ENCODE measurements at places on chromosomes 6 and 20.

DNA sequence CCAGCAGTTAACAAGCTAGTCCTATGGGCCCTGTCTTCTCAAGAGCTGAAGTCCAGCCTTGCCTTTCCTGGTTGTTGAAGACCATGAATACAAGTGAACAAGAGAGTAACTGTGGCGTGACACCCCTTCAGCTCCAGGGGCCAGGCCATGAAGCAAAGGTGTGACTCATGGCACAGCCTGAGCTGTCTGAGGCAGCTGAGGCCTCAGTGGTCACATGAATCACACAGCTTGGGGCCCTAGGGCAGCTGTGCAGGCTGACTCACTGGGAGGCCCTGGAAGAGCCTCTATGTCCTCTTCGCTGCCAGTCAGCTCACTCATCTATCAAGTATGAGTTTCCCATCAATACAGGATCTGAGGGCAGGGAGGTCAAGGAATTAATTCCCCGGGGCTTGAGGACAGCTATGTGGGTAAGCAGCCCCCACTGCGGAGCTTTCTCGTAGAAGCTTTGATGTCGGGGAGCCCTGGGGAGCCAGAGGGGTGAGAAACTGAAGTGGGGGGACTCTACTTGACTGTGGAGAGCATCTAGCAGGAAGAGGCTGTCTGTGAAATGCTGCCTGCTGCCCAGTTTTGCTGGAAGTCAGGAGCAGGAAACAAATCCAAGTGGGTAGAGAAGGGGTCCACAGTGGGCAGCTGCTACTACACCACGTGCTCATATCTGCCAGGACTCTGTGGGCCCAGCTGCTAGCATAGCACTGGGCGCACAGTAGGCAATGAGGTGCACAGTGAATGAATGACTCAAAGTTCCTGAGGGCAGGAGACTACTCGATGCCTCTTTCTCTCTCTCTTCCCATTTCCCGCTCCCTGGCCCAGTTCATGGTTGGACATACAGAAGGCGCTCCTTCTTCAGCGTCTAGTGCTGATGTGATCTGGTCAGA is 13.7 kb upstream of the FAM83C start:
- DNase-seq, result peak; percentile 33

DNA sequence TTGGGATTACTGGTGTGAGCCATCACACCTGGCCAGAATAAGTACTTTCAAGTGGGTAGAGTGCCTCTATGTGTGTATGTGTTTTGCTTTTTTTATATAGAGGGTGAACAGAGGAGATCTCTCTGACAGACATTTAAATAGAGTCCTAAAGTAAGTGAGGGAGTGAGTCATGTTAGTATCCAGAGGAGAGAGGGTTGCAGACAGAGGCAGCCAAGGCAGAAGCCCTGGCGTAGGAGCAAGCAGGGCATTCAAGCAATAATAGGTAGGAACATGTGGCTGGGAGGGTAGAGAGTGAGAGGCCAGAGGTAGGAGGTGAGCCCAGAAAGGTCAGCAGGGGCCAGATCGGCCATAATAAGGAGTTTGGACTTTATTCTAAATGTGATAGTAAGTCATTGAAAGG is 48.9 kb downstream of the PHF20 start:
- no peak for DNase-seq

DNA sequence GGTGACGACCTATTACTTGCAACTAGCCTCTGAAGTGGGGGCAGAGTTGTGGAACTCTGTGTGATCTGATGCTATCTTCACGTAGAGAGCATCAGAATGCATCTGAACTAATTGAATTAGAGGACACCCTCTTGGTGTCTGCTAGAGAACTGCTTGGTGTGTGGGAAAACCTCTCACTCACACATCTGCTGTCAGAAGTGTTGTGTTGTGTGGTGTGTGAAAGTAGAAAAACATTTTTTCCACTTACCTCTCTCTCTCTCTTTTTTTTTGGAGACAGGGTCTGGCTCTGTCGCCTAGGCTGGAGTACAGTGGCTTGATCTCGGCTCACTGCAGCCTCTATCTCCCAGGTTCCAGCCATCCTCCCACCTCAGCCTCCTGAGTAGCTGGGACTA is 90.0 kb downstream of the CHMP4B start:
- DNase-seq, result no peak

GRCh38 chr20:44540834-44541233 is 19.0 kb upstream of the SERINC3 start:
- no peak for DNase-seq

DNA sequence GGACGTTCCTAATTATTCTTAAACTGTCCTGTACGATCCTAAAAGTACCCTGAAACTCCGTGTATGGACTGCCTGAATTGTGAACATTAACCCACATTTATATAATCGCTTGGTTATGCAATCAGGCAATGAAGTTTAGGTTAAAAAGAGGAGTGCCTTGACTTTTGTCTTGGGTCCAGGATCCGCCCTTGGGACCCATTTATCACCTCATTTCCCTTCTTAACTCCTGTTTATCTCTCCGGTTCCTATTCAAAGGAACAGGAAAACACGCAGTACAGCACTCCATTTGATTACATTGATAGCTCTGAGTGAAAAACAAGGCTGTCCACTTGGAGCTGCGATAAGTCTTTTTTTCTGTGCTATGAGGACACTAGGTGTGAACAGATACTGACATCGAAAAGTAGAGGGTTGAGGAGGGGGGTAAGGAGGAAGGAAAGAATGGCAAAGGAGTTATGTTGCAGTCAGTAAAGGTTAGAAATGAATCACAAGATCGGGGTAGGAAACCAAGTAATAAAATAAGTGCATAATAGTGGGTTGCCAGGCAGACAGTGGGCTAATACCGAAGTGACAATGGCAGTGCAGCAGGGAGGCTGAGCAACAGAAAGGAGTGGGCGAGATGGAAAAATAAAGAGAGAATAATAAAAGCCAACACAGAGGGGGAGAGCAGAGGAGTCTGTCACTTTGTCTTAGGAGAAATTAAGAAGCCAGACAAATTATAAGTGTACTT is 15.9 kb upstream of the PCK1 start:
- DNase-seq, result no peak

GRCh38 chr20:2879146-2879545 is 5.9 kb downstream of the PTPRA start:
- no peak for DNase-seq

DNA sequence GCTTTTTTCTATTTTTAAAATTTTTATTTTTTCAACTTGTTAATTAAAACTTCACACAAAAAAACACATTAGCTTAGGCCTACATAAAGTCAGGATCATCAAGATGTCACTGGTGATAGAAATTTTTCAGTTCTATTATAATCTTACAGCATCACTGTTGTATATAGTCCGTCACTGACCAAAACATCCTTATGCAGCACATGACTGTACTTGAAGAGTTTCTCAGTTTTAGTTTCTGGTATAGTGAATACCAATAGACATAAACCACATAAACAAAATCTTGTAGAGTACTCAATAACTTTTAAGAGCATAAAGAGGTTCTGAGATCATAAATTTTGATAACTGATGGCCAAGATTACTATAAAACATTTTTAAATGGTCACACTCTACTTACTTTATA is 71.8 kb downstream of the ASCC3 start:
- DNase-seq, result no peak

- DNase-seq, result no peak
These were observed 3.8 kb downstream of the EFHC1 start for GRCh38 chr6:52423971-52424381.

DNA sequence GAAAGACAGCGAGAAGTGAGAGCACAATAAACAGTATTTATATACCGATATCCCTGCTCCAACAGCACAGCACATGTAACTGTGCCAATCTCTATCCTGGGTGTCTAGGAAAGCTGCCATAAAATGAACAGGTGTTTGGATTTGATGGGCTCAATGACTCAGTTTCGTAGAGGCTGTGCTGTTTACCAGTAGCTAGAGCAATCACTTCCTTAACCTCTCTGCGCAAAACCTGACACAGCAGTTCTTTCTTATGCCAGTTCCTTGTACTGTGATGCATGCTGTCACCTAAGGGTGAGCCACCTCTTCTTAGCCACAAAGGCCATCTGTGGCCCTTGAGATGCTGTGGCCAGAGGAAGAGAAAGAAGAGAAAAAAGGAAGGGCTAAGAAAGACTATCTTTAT is 59.3 kb downstream of the SHPRH start:
- DNase-seq, result no peak

GRCh38 chr6:72464791-72465691 is 156.8 kb upstream of the KCNQ5 start:
- DNase-seq, result no peak

DNA sequence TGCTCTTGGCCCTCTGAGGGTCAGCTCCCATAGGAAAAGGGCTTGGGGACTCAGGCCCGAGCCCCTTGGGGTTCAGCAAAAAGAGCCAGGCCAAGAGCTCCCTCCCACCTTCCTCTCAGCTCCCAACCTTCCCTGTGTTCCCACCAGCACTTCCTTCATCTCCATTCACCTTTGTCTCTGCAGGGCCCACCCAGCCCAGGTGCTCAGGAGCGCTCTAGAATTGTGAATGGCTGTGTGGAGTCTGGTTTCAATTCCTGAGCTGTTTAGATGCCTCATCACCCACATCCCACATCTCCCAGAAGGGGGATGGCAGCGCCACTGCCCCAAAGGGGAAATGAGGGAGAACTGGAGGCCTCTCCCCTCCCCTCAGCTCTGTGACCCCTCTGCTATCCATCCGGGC is 7.7 kb downstream of the GRM4 start:
- DNase-seq, result no peak

DNA sequence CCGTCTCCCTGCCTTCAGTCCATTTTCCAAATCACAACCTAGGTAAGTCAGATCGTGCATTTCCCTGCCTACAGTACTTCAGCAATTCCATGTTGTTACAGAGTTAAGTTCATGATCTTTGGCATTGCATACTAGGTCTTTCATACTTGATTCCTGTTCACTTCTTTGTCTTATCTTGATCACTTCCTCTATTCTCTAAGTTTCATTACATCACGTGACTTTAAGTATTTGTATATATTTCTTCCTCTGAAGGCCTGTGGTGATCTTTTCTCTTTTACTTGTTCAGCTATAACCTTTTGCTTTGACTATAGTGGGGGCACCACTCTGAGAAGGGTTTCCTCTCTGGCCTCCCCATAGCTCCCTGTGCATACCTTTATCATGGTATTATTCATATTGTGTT is 100.2 kb downstream of the TRMT11 start:
- no peak for DNase-seq

DNA sequence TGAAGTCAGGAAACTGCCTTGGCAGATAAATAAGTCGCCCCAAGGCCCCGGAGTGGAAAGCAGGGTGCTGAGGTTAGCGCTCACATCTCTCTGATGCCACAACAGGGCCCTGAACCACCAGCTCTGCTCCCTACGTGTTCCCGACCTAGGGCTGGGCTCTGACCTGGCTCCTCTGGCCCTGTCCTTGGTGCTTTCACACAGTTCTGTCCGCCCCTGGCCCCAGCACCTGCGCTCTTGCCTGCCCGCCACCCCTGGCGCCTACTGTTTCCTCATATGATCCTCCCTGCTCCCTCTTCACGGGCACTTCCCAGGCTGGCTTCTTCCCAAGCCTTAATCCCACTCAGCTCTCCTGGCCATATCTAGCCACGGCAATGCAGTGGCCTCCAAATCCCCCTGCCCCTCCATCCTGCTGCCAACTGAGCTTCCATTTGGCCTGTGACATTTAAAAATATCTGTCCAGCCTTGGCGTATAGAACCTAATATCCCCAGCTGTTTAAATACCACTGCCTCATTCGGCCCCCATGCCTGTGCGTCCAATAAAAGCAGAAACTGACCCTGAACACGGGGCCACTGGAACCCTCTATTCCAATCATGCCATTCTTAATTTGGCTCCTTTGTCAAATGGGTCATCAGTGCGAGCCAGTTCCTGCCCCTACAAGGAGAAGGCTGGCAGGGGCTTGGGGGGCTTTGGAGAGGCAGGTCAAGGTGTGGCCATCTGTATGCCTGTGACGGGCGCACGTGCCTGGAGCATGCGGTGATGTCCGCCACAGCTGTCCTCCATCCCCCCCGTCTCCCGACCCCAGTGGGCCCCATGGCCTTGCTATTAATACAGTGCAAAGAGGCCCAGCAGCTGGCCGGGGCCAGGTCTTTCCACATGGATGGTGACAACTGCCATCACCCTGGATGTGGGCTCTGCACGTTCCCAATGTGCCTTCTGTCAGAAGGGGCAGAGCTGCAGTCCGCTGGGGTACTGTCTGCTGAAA is 27.7 kb downstream of the GNAS-AS1 start:
- no peak for DNase-seq

- no peak for DNase-seq
These were observed 89.9 kb downstream of the BTBD9 start for GRCh38 chr6:38549795-38550194.

GRCh38 chr6:35463292-35463691 is 4.9 kb upstream of the RPL10A start:
- no peak for DNase-seq

GRCh38 chr6:26539071-26539615 is 977 bp downstream of the HMGN4 start:
- DNase-seq, result no peak

DNA sequence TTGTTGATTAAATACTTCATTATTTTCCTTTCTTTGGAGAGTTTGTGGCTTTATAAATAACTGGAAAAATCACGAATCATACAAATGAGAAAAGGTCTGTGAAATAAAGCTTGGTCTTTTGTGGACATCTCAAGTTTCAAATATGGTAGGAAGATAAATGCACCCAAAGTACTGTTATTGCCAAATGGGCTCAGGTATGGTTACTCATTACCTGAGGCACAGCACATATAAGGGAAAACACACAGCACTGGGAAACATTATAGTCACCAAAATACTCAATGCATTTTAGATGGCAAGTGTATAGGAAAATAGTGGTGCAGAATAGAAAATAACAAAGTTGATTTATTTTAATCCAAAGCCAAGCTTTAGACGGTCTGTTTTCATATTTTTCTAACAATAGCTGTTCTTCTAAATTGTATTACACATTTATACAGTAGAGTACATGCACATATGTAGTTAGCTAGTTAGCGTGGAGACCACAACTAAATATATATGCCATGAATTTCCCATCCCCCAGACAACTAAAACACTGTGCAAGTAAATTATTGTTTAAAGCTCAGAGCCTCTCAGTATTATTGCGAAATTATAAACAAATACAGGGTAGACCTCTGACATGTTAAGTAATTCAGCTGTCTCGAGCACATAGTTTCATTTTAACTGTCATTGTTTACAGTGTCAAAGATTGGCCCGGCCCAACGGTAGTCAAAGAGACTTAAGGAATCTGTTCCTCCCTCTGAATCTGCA is 336.0 kb downstream of the SYNE1 start:
- DNase-seq, result no peak

DNA sequence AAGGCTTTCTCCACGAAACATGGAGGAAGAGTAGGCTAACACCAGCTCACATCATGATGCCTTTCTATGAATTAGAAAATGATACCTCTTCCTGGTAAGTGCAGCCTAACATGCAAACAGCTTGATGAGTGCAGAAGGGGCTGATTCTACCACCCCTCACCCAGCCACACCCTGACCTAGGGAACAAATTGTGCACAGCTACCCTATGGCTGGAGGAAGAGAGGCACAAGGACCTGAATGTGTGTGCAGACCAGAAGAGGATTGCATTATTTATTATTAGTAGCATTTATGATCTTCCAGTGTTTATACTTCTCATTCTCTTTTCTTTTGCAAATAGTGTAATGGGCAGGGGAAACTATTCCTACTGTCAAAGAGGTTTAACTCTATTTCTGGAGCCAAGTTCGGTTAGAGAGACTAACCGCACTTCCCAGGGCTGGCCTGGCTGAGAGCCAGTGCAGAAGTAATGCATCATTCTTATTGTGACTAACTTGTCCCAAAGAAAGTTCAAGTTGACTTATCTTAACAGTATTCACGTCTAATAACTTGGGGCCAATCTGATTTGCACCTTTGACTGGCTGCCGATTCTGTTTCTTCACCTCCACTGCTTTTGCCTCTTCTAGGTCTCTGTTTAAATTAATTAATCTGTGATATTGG is 237.5 kb downstream of the CD83 start:
- no peak for DNase-seq

GRCh38 chr6:26097268-26097875 is 10.1 kb downstream of the HFE start:
- DNase-seq, result peak; percentile 79
